ENCODE measurements at places on chromosomes 7 and 10.

DNA sequence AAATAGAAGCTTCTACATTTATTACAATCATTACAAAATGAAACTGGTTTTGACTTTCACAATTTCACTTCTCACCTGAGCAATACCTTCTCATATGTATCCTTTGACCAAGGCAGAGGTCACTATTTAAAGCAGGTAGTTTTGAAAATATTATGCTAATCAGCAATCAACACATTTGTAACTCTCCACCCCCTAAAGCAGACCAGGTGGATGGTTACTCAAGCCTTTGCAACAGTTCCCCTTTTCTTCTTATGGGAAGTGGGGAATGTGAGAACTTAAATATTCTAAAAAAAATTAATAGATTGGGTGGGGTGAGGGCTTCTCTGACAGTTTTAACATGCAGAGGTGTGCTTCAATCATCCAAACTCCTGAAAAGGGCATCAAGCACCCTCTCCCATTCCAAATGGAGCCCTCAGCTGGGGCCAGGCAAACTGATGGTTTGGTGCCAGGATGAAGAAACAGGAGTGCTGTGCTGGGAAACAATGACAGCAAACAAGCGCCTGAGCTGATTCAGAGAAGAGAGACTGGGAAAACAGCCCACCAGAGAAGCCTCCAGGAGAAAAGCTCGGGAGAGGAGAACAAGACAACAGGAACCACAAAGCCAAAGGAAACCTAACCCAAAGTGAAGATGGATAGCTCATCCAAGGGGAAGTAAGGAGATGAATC, 17.1 kb downstream of the RAPGEF5 start:
- no peak for DNase-seq

DNA sequence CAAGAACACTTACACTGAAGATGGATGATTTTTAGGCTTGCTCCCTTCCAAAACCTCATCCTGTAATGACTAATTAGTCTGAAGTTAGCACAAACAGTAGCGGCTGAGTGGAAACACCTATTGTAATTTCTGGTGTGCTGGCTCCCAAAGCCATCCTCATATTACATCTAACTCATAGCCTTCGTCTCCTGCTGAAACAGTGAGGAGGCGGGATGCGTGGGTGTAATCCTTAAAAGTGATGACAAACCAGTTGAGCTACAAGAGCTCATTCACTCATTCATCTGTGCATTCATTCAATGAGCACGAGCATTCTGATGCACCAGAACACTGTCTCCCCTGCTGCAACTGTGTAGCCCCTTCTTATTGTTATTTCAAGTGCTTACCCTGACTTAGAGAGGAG, 235.3 kb downstream of the CALN1 start:
- no peak for DNase-seq

GRCh38 chr10:59589796-59590195, 119.9 kb downstream of the SLC16A9 start:
- DNase-seq = no peak

DNA sequence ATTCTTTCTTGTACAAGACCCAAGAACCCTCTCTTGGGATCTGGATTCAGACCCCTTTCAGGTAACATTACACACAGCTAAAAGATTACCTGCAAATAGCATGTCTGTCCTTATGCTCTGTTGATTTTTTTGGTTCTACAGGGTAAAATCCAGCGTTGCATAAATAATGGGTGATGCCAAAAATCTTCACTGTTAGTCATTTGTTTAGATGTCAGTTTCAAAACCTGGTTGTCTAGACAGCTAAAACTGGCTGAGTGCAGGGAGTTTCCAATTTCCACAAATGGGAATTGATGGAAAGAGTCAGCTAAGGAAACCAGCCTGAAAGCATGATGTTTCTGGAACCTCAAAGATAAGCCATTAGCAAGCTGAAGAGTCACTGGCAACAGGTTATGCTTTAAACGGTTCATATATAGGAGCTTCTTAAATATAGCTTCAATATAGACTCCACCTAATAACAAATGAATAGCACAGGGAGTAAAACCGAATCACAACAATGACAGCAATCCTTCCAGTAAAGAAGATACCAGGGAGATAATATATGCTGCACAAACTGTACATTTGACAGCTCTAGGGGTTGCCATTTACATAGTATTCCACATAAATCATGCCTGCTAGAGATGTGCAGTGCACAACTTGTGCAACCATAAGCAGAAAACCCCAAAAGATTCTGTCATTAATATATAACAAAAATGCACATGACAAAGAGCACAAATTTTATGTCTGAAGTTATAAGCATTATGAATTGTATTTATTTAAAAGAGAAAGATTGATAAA, 20.4 kb downstream of the CCDC71L start:
- DNase-seq = no peak

GRCh38 chr10:77553311-77553710, 84.3 kb downstream of the KCNMA1 start:
- no peak for DNase-seq

DNA sequence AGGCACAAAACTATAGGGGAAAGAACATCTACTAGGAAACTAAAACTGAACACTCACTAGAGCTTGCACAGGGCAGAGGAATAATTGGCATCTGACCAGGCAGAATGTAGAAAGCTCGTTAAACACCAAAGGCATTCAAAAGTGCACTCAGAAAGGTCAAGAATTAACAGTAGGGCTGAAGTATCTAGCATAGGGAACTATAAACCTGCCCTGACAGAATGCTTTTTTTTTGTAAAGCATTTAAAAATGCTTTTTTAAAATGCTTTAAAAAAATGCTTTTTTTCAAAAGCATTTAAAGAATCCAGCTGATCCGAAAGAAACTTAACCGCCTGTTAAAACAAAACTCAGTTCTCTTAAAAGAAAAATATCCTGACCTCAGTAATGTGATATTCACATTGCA, 74.6 kb upstream of the EGFR start:
- no peak for DNase-seq

DNA sequence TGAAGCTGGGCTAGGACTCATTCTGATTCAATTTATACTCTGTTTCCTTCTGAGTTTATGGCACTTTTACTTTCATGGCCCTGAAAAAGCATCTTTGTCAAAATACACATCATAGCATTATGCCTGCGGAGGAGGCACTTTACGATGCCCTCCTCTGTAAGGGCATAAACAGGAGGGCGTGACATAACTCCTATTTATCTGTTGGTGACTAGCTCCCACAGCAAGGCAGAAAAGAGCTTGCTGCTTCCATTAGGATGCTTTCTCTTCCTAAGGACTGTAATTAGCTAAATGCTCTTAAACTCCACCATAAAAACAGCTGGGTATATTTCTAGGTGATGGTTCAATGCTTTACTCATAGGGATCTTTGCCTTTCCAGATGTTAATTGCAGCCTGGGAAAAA, 315.2 kb upstream of the GHITM start:
- DNase-seq = no peak

DNA sequence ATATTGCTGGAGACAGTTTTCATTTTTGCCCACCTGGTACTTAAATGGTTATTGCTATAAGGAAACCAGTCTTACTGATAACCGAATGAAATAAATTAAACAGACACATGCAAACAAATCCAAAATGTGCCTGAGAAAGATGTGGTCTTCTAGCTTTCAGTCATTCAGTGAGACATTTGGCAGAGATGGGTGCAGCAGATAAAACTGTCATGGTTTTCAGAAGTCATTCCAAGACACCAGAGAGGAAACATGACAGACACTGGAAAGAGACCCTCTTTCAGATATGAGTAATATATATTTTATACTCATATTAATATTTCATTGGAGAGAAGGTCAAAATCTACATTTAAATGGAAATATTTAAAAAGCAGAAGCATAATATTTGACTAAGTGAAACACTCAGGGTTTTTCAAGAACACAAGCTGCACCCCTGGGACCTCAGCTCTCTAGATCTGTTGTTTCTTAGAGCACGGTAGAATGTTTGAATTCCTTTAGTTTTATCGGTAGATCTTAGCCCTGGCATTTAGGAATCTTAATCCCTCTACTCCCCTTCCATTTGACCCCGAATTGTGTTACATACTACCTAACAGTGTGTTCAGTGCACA, 246.1 kb downstream of the AUTS2 start:
- no peak for DNase-seq

DNA sequence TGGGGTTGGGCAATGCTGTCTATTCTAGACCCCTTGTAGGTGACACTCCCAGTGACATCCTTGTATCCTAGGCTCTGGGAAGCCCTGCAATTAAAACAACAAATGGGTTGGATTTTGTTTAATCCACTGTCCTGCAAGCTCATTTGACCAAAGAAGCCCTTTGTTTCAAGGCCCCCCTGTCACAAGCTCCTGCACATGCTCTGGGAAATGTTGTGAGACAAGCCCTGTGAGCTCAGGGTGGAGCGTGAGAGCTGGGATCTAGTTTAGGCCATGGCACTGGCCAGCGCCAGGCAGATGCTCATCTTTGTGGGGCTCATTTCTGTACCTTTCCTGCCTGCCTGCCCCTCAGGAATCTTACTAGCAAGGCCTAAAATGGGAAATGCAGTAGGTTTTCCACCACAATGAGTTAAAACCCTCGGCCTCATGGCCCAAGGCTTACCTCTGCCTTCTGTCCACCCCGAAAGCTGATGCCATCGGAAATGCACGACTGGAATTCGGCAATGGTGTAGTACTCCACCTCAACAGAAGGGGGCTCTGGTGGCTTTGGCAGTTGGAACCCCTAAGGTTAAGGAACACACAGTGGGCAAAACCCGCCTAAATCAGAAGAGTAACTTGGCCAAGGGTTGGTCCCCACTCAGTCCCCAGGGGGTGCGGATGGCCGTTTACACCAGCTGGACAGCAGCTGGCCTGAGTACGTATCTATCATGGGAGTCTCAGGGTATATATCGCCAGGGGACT, 112.0 kb downstream of the NEURL1 start:
- peak; percentile 55 for DNase-seq

DNA sequence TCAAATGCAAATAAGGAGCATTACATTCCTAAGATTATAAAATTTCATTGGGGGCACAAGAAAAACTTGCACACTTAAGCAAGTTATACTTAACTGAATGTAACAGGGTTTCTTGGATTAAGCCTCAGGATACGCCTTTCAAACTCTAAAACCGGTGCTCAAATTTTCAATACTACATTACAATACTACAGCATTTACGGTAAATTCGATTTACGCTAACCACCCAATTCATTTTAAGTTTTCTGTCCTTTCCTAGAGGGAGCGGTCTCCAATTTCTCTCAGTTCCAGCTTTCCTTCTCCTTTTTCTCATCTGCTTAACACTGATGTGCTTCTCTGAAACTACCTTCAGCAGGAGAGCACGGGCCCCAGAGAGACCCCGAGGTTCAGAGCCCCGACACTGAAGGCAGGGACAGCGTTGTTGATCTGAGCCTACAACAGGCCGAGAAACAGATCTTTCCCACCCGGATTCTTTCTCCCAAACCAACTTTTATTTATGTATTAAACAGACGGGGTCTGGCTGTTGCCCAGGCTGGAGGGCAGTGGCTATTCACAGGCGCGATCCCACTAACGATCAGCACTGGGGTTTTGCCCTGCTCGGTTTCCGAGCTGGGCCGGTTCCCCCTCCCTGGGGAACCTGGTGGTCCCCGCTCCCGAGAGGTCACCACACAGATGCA, 798 bp downstream of the ZNF425 start:
- DNase-seq = no peak

DNA sequence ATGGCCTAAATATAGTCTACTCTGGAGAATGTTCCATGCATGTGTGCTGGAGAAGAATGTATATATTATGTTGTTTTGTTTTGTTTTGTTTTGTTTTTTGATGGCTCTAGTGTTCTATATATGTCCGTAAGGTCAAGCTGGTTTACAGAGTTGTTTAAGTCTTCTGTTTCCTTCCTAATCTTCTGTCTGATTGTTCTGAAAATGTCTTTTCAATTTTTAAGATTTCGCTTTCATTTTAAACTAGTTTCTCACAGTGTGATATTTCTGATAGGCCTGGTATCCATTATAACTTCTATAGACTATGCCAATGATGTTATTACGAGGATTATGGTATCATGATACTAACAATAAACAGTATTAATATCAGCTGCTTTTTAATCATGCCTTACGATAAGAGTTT, 1126.3 kb upstream of the SORCS1 start:
- DNase-seq = no peak

DNA sequence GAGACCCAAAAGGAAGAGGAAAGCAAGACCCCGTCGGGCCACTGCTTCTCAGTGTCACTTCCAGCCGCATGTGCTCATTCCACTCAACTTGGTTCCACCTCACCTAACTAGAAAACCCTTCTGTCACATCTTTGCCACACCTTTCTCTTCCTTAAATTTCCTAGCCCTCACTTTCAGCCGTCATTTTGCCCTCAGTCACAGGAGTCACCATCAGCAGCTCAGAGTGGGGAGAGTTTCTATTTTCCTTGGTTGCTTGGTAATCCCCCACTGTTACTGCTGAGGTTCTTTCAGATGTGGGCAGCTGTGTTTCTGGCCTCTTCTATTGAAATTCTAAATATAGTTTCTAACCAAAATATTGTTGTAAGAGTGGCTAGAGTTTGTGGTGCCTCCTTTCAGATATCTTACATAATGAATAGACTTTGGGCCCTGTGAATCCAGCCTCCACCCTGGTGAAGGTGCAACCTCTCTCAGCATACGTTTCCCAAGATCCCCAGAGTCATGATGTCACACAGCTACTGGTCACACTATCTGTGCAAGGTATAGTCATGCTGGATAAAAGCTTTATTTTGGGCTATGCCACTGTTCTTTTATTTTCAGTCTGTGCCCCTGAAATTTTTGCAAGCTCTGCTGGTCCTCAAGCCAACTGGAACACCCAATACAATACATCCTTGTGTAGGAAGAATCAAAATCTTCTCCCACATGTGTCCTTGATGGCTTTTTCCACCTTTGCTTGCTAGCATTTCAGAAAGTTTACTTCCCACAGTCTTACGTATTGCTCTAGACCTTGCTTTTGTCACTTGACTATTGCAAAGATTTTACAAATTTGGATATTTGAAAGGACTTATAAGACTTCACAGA, 9.2 kb downstream of the AGBL3 start:
- no peak for DNase-seq

DNA sequence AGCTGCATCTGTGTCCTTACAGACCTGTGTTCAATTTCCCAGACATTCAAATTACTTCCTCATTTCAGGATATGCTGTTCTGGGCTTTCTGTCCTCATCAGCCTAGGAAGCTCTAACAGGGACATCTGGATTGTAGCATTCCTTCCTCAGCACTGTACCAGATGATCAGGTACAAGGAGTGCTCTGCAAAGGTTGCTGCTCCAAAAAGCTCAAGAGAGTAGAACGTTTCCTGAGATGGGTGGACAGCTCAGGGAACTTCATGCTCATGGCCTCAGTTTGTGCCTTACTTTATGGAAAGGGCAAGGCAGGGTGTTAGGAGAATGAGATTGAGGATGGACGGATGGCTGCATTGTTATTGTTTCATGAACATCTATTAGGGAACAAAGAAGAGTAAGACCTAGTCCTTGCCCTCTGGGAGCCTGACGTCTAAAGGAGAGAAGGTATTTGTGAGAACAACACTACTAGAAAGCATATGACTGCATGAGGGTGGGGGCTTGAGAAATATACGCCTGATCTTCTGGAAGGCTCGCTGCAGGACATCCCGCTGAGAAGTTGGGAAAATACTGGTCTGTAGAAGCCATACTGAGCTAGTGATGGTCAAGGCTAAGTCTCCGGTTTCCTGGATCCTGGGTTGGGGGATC, 10.5 kb upstream of the ZNF212 start:
- DNase-seq = no peak
